NCI-H1436 treated with DMSO at 0.1 percent for 48 hours (cell line): ENCODE measurements at places on chromosomes 1 and 21.
A peak's percentile ranks its signal among the peaks of the same experiment; 100 is the strongest.

GRCh38 chr1:197277166-197277565, 9.1 kb downstream of the CRB1 start:
- no peak for DNase-seq

DNA sequence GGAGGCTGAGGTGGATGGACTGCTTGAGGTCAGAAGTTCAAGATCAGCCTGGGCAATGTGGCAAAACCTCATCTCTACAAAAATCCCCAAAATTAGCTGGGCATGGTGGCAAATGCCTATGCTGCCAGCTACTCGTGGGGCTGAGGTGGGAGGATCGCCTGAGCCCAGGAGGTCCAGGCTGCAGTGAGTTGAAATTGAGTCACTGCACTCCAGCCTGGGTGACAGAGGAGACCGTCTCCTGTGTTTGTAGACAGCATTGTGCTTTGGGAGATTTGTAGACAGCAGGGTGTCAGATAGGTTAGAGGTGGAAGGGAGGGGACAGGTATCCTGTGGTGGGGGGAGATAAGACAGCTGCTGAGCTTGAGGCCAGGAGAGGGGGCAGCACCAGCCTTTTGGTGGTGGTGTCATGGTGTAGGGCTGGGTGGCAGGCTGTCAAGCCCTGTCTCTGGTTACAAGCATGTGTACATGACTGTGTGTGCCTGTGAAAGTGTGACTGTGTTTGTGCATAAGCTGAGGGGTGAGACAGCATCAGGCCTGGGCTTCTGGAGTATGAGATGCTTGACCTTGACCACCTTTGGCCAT, 15.2 kb downstream of the PPFIA4 start:
- DNase-seq = no peak

DNA sequence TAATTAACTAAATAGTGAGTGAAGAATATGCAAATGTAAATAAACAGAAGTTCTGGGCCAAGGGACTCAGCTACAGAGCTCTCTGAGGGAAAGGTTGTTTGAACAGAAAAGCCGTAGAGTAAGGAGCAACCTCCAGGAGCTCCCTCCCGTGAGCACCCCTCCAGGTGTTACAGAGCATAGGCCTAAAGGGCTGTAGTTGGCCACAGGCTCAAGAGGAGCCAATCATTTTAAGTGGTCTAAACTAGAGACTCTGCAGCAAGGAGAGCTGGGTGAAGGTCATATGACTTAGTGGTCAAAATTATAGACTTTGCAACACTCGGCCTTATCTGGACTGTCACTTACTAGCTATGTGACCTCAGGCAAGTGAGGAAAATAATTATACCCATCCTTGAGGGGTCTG, 19.1 kb upstream of the RXRG start:
- DNase-seq = no peak

GRCh38 chr1:31020007-31020790, 45.3 kb downstream of the PUM1 start:
- no peak for DNase-seq

DNA sequence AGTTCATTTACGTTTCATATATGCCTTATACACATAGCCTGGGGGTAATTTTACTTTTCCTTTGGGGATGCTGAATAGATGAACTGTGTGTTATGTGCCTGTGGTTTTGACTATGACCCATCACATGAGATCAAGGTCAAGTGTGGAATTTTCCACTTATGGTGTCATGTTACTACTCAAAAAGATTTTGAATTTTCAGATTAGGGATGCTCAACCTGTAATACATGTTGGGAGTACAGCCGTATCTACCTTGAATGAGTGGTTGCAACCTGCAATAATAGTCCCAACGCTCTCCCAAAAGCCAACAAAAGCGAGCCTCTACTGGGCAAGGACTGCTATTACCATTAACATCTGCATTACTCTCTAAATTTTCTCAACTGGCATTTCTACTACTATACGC, 68.5 kb upstream of the SDC3 start:
- DNase-seq = no peak

GRCh38 chr21:16176570-16176969, 446.8 kb downstream of the USP25 start:
- no peak for DNase-seq

GRCh38 chr1:23169727-23170335, 1.2 kb upstream of the LUZP1 start:
- DNase-seq = peak; percentile 17

GRCh38 chr1:145956781-145957442, 905 bp downstream of the LIX1L start:
- no peak for DNase-seq

DNA sequence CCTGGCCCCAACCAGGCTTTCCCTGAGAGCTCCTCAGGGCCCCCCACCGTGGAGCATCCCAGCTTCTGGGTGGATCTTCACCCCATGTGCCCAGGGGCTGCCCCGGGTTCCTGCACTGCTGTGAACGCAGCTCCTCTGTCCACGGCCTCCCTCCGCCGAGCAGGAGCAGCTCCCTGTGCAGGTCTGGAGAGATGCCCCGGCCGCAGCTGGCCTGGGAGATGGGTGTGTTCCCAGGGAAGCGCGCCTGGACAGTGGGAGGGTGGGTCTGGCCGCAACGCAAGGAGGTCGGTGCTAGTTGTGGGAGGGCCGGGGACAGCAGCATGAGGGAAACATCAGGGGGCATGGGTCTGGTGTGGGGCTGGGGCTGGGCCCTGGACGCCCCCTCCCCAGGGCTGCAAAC, 71.3 kb downstream of the MORN1 start:
- DNase-seq = no peak
